Muscle of back (tissue), 13 donors: ENCODE measurements at places on chromosomes 3 and 15.

GRCh38 chr15:62452026-62452425 is 286.9 kb upstream of the C2CD4B start:
- DNase-seq: no peak

GRCh38 chr3:118801899-118802298 is 232.7 kb downstream of the IGSF11 start:
- DNase-seq: no peak

DNA sequence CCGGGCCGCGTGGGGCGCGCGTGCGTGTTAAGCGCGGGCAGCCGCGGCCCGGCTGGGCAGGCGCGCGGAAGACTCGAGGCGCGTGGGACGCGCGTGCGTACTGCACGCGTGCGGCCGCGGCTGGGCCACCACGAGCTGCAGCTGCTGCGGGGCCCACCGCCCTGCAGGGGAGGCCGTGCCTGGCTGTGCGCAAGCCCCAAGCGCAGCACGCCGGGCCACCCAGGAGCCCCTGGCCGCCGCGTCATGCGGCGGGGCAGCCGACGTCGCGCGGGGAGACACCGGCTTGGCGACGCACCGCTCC is 590 bp upstream of the TRIM71 start:
- DNase-seq: peak; percentile 60

DNA sequence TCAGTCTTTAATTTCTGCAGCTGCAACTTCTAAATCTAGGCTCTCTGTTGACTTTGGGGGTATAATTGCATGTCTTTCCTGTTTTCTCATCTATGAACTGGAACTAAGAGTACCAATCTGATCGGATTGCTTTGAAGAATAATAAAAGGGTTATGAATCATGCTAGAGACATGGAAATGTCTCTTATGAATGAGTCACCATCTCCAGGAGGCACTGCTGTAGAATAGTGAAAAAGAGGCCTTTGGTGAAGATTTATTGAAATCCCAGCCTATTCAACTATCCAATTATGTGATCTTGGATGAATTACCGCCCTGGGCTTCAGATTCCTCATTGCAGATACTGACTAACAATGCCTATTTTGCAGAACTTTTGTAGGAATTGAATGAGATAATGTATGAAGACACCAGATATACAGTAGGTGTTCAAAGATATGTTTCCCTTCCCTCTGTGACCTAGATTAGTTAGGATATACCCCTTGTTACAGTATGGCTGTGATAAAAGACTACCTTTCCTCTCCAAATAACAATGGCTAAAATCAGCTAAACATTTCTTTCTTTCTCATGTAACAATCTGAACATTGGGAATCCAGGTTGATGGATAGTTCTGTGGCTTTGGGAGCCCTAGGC is 11.5 kb upstream of the CMTM8 start:
- peak; percentile 43 for DNase-seq

DNA sequence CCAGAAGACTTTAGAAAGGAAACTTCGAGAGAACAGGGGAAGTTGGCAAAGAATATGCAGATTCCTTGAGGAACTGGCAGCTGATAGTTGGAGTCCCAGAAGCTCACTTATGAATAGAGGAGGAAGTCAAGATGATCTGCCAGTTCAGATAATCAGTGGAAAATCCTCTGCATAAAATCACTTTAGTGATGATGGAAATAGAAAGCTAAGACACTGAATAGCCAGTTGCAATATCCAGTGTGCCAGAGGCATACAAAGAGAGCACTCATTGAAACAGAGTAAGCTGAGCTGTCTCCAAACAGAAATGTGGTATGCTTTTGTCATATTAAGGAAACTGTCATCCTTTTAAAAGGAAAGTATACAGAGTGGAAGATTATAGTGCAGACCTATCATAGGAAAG is 1207.6 kb downstream of the OTOL1 start:
- DNase-seq: peak; percentile 59
